ENCODE measurements at places on chromosomes 3 and 15. TPM values are rescaled to one million over a fixed set of nuclear protein-coding genes. Genes with fewer than 3 reads are reported as not detected.

DNA sequence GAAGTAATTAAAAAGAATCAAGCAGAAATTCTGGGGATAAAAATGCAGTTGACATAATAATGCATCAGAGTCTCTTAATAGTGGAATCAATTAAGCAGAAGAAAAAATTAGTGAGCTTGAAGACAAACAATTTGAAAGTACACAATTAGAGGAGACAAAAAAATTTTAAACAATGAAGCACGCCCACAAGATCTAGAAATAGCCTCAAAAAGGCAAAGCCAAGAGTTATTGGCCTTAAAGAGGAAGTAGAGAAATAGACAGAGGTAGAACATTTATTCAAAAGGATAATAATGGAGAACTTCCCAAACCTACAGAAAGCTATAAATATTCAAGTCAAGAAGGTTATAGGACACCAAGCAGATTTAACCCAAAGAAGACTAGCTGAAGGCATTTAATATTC, 113.3 kb downstream of the TBC1D2B start:
- no peak for DNase-seq

GRCh38 chr3:16319307-16319706, 54.3 kb downstream of the OXNAD1 start:
- no peak for DNase-seq

DNA sequence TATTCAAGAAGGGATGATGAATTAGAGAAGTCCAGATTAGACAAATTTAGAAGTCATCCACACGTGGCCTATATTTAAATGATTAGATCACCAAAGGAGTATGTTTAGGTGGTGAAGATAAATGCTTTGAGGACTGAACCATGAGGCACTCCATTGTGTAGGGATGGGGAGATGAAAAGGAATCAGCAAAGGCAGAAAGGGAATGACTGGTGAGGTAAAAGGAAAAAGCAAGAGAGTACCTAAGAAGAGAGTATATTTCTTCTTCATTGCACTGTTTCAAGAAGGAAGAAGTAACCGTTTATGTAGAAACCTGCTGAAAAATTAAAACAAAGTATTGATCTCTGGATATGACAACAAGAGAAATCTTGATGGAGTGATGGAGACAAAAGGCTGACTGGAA, 40.7 kb downstream of the DENND4A start:
- DNase-seq: no peak

DNA sequence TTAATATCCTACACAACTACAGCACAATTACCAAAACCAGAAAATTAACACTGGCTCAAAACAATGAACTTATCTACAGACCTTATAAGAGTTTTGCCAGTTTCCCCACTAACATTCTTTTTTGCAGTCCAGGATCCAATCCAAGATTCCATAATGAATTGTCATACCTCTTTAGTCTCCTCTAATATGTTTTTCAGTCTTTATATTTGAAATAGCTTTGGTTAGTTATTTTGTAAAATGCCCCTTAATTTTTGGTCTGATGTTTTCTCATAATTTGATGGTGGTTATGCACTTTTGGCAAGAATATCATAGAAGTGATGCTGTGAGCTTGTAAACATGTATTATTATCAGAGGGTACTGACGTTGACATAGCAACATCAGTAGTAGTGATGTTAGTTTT, 124.3 kb downstream of the ISL2 start:
- no peak for DNase-seq

- no peak for DNase-seq
Measured at GRCh38 chr3:138348754-138349739, 668 bp downstream of the MRAS start.

DNA sequence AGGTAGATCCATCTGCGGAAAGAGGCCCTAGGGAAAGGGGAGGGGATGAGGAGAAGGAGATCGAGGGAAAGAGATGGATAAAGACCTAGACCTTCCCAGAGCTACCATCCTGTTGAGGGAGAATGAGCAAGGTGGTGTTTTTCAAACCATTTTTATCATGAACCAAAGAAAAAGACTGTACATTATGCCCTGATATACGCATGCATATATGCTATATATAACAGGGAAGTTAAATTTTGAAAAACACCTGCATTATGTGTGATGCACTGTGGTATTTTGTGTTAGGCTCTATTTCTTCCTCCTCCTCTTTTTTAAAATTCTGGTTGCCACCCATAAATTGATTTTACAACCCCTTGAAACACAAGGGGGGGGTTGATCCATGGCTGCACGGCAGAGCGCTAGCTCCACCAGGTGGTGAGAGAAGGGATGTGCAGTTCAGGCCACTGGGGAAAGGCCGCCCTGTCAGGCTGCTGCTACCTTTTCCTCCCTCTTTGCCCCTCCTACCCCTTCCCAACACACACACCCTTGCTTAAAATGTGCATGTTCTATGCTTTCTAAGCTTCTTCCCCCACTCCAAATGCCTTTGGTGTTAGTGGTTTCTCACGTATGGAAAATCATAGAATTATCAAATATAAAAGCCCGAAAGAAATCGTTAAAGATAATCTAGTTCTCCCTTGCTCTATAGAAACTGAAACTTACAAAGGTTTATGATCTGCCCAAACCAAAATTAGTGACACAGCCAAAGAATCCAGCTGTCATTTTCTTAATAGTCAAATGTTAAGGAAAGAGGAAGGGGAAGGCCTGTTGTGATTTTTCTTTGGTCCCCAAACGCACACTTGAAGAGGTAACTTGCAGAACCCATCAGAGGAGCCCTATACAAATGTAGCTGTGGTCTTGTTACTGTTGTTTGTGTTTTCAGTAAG, 262.0 kb upstream of the UMPS start:
- peak; percentile 43 for DNase-seq

DLL4 gene
- 16.7 TPM for polyA plus RNA-seq

ZIC1 gene
- polyA plus RNA-seq: 12.6 TPM

DNA sequence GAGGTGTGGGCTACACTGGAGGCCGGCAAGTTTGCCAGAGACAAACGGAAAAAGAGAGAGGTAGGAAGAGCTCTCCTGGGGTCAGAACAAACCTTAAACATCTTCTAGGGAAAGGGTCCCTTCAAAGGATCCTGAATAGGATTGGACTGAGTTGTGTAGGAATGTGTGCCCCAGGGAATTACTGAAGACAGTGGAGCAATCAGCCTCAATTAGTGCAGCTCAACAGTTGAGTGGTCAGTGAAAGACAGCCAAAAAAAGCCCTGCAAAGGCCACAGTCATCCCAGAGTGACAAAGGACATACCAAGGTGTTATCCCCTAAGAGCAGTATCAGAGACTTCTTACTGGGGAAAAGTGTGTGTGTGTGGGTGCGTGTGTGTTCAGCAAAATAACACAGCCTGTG, 70.3 kb downstream of the NUP210 start:
- no peak for DNase-seq

- peak; percentile 92 for DNase-seq
Measured at GRCh38 chr15:92917598-92918407, 17.7 kb downstream of the CHD2 start.

- no peak for DNase-seq
Measured at GRCh38 chr15:99106417-99107220, 1.7 kb downstream of the SYNM start.

DNA sequence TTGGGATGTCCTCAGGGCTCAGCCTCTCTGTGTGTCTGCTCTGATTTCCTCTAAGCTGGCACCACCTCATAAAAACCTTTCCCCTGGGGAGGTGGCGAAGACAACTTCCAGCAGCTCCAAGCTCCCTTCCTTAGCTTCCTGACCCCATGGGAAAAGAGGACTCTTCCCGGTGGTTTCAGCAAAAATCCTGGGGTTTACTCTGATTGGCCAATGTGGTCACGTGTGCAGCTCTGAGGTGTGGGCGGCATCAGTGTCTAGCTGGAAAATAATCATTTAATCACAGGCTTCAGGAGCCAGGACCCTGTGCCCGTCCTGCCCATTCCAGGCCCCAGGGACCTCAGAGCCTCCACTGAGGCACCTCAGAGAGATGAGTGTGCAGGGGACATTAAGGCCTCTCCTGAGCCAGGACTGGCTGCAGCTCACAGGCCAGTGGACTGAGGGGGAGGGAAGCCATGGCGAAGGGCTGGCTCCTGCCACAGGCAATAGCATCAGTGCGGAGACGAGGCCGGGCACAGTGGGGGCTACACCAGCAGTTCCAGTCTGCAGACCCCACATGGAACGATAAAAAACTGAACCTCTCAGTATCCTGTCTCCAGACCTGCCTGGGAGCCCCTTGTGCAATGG, 104.1 kb downstream of the TPRA1 start:
- no peak for DNase-seq

DNA sequence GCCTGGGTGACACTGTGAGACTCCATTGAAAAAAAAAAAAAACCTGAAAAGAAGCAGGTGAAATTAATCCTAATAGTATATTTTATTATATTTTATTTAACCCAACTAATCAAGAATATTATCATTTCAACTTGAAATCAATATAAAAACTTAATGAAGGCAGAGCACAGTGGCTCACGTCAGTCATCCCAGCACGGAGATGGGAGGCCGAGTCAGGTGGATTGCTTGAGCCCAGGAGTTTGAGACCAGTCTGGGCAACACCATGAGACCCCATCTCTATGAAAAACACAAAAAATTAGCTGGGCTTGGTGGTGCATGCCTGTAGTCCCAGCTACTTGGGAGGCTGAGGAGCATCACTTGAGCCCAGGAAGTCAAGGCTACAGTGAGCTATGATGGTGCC, 33.3 kb upstream of the SLC41A3 start:
- DNase-seq: no peak

TGM4 gene
- not detected for polyA plus RNA-seq

RTP3 gene
- 0.25 TPM for polyA plus RNA-seq

- no peak for DNase-seq
Measured at GRCh38 chr3:124777762-124778470, 47.7 kb downstream of the UMPS start.

MLH1 gene
- polyA plus RNA-seq: 43.0 TPM

CHRNA3 gene
- polyA plus RNA-seq: 0.14 TPM

GRCh38 chr15:61499376-61499775, 270.3 kb upstream of the RORA start:
- no peak for DNase-seq

GRCh38 chr3:126354776-126355175, 2.4 kb downstream of the KLF15 start:
- DNase-seq: no peak

DNA sequence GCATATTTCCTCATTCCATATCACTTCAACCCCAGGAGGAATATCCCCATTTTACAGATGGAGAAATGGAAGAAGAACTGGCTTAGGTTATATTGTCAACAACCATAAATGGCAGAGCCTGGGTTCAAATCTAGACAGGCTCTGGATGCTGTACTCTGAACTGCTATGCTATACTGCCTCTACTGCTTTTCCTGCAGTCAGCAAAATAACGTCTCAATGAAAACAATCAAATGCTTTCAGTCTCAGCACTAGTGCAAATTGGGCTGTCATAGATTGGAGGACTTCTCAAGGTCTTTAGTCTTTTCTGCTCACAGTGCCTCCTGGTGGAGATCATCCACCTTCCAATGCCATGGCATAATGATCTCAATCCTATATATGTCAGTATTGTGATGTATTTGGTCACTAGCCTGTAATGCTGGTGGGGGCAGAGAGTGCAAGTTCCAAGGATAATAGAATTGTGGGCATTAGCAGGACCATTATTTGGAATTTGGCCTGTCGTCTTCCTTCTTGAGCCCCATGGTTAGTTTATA, 285.0 kb downstream of the CLSTN2 start:
- DNase-seq: no peak

INTS14 gene
- 23.8 TPM for polyA plus RNA-seq

- DNase-seq: no peak
Measured at GRCh38 chr3:143060906-143061305, 58.7 kb upstream of the CHST2 start.

DNA sequence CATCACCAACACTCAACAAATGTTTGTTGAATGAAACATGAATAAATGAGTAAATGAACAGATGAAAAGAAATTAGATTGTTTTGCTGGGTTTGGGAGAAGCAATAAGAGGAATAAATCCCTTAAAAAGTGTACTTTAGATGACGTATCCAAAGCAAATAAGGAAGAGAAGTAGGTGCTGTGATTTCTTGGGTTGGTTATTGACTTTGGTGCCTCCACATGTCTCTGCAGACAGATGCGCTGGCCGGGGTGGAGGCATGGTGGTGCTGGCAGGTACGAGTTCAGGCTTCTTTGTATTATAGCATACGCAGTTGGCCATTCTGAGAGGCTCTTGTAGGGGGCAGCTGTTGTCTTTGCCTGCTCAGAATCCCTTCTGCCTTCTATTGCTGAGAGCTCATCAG, 178.9 kb downstream of the POLR2M start:
- DNase-seq: no peak

GRCh38 chr3:152105446-152105845, 163.3 kb upstream of the MBNL1 start:
- DNase-seq: no peak

PAQR5 gene
- 0.72 TPM for polyA plus RNA-seq

CCR8 gene
- not detected for polyA plus RNA-seq

GRCh38 chr15:75872403-75872990, 29.2 kb downstream of the UBE2Q2 start:
- no peak for DNase-seq

GRCh38 chr3:160180581-160181216, 44.5 kb upstream of the C3orf80 start:
- DNase-seq: peak; percentile 29

GOLGA6D gene
- 0.25 TPM for polyA plus RNA-seq

ASB14 gene
- 1.1 TPM for polyA plus RNA-seq

GRCh38 chr3:29274667-29275066, 6.2 kb upstream of the RBMS3 start:
- no peak for DNase-seq

DNA sequence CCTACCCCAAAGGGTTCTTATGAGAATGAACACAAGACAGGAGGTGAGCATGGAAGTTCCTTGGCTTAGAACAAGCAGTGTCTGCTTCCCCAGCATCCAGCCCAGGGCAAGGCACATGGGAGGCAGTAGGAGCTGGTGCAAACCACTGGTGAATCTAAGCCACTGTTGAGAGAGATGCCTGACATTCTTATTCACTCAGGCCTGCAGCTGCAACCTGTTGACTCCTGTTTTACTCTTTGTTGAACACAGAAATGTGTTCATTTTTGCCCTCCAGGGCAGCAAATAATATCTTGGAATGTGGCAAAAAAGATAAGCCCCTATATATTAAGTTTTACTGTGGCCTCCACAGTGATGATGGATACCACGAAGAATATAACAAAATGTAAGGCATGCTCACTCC, 8.9 kb upstream of the PAK6 start:
- DNase-seq: no peak

DNA sequence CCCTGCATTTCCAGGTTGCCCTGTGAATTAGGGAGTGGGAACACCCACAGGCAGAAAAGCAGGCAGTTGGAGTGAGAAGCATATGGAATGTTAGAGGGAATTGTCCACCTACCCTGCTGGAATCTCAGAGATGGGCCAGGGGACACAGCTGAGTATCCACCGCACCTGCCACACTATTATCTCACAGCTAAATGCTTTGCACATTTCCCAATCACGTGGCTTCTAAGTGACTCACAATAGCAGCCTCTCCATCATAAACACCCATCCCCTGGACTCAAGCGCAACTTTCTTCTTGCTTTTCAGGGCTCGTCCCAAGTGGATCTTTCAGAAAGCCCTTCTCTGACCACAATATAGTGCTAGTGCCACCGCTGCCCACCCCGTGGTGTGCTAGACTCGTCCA, 389.0 kb upstream of the LMCD1 start:
- no peak for DNase-seq

FBLN2 gene
- 34.2 TPM for polyA plus RNA-seq

CYP1A2 gene
- not detected for polyA plus RNA-seq

FOXB1 gene
- polyA plus RNA-seq: not detected

PLA2G4F gene
- 0.35 TPM for polyA plus RNA-seq

- no peak for DNase-seq
Measured at GRCh38 chr15:78432664-78433063, 5.4 kb upstream of the IREB2 start.

- no peak for DNase-seq
Measured at GRCh38 chr3:179948740-179949139, 88.0 kb downstream of the PEX5L start.

All from hindlimb muscle (tissue), 1 donor.